ENCODE measurements at places on chromosomes 11 and 22. TPM values are rescaled to one million over a fixed set of nuclear protein-coding genes. Genes with fewer than 3 reads are reported as not detected.

DNA sequence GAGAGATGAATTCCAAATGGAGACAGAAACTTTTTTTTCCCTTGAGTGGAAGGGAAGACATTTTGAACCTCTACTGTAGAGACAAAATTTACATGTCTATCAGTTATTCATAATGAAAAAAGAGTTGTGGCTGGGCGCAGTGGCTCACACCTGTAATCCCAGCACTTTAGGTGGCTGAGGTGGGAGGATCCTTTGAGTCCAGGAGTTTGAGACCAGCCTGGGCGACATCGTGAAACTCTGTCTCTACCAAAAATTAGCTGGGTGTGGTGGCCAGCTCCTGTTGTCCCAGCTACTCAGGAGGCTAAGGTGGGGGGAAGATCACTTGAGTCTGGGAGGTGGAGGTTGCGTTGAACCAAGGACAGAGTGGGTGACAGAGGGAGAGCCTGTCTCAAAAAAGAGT, 4.1 kb downstream of the EED start:
- no peak overlapping the region for H3K4me3 ChIP-seq
- no peaks in the 10 kb centered on the region for H3K27me3 ChIP-seq
- H3K36me3 ChIP-seq = peaks cover 3% of the 10 kb centered on the region
- H3K27ac ChIP-seq = peak overlapping the region; percentile 2

DNA sequence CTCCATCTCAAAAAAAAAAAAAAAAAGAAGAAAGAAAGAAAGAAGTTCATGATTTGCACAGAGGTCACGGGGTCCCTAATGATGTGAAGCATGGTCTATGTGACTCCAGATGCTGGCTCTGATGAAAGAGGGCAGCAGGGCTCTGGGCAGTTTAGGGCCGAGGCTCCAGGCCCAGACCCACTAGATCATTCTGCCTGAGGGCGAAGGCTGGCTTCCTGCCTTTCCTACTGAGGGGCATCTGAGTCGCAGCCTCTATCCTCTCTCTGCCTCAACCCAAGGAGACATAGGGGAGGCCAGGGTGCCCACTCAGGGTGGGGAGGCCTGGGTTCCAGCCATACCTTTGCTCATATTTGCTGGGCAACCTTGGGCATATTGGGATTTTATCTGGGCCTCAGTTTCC, 4.8 kb downstream of the SLC35E4 start:
- DNase-seq = no peak
- no peaks in the 10 kb centered on the region for H3K27me3 ChIP-seq
- no peak overlapping the region for H3K27ac ChIP-seq
- H3K4me3 ChIP-seq = no peak overlapping the region
- no peaks in the 10 kb centered on the region for H3K36me3 ChIP-seq

The FOLR1 gene
- total RNA-seq = not detected

The OR6A2 gene
- not detected for total RNA-seq

The XRRA1 gene
- total RNA-seq = 9.6 TPM

DNA sequence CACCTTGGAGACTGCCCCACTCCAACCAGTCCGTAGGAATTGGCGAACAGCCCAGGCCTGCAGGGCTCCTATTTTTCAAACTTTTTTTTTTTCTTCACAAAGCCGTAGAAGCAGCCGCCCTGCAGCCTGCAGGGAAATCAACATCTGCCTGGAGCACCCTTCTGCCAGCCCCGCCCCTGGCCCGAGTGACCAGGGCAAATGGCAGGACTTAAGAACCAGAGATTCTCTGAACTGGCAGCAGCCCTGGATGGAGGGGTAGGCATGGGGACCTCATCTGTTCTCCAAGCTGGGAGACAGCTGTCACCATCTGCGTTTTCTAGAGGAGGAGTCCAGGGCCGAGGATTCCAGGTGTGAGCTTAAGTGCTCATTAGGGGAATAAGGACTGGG, 5.6 kb downstream of the SCN2B start:
- H3K4me1 ChIP-seq = peaks cover 14% of the 10 kb centered on the region
- H3K36me3 ChIP-seq = no peaks in the 10 kb centered on the region
- no peak for DNase-seq
- no peak overlapping the region for H3K27ac ChIP-seq

DNA sequence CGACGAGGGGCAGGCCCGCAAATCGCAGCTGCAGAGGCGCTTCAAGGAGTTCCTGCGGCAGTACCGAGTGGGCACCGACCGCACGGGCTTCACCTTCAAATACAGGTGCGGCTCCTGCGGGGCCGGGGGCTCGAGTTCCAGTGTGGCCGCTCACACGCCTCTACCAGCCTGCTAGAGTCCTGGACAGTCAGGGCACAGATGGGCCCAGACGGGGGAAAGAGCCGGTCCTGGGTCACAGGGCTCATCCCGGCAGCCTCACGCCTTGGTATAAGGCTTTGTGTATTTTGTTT, 506 bp downstream of the MCM5 start:
- peak overlapping the region; percentile 55 for H3K4me3 ChIP-seq
- peak overlapping the region; percentile 31 for H3K27ac ChIP-seq
- DNase-seq = no peak

The XKR3 gene
- not detected for total RNA-seq

The CDC42EP1 gene
- 46.2 TPM for total RNA-seq

DNA sequence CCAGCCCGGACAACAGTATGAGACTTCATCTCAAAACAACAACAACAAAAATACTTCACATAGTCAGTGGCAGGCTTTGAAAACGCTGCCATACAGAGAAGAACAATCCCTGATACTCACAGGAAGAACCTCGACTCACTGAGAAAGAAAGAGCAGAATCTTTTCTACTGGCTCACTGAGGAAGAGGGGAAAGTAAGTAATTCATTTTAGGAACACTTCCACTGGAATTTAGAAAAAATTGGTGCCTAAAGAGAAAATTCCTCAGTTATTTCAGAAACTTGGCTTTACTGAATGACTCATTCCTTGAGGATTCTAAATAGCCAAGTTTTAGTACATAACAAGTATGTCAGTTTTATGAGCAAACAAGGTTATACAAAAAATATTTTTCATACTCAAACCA, 12.3 kb downstream of the NARS2 start:
- peak overlapping the region; percentile 73 for H3K27ac ChIP-seq
- no peaks in the 10 kb centered on the region for H3K27me3 ChIP-seq
- no peaks in the 10 kb centered on the region for H3K36me3 ChIP-seq
- no peak overlapping the region for H3K4me3 ChIP-seq
- peaks cover 39% of the 10 kb centered on the region for H3K4me1 ChIP-seq

GRCh38 chr22:26271427-26271826, 102.2 kb downstream of the SEZ6L start:
- H3K27me3 ChIP-seq = no peaks in the 10 kb centered on the region
- no peaks in the 10 kb centered on the region for H3K36me3 ChIP-seq
- DNase-seq = no peak
- no peak overlapping the region for H3K27ac ChIP-seq

DNA sequence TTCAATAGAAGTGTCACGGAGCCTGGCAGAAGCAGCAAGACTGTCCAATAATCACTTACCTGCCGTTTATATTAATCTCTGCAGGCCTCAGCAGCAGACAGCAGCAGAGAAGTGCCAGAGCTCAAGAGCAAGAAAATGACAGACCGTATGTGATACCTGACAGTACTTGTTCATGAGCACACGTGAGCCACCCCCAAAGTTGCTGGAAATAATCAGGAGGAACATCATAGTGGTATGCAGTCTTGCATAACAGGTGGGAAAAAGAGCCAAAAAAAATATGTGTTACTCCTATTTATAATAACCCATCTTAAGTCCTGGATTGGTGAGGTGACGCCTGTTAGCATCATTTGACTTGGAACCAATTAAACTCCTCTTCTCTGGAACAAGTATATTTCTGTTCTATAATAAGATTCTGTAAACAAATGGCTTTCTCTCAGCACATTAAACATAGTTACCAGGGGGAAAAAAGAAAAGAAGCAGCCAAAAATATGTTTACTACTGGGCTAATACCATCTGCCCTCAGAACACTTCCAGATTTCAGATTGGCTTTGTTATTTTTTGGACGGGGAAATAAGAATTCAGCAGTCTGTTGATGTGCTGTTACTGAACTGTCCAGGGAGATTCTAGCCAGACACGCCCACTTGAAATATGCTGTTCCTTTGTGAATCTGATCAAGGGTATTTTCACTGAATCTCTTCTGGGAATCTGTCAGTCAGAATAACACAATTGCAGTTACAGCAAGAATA, 7.9 kb upstream of the SLN start:
- peaks cover 7% of the 10 kb centered on the region for H3K4me1 ChIP-seq
- no peaks in the 10 kb centered on the region for H3K27me3 ChIP-seq
- H3K4me3 ChIP-seq = no peak overlapping the region
- H3K36me3 ChIP-seq = no peaks in the 10 kb centered on the region

- DNase-seq = no peak
- H3K27me3 ChIP-seq = no peaks in the 10 kb centered on the region
- H3K36me3 ChIP-seq = no peaks in the 10 kb centered on the region
These were observed 120.2 kb downstream of the NECTIN1 start for GRCh38 chr11:119608781-119609180.

- H3K4me1 ChIP-seq = peaks cover 28% of the 10 kb centered on the region
- peaks cover 40% of the 10 kb centered on the region for H3K36me3 ChIP-seq
- no peaks in the 10 kb centered on the region for H3K27me3 ChIP-seq
- no peak overlapping the region for H3K4me3 ChIP-seq
- H3K27ac ChIP-seq = peak overlapping the region; percentile 5
- no peak for DNase-seq
These were observed 9.4 kb upstream of the NAP1L4 start for GRCh38 chr11:3001496-3001895.

DNA sequence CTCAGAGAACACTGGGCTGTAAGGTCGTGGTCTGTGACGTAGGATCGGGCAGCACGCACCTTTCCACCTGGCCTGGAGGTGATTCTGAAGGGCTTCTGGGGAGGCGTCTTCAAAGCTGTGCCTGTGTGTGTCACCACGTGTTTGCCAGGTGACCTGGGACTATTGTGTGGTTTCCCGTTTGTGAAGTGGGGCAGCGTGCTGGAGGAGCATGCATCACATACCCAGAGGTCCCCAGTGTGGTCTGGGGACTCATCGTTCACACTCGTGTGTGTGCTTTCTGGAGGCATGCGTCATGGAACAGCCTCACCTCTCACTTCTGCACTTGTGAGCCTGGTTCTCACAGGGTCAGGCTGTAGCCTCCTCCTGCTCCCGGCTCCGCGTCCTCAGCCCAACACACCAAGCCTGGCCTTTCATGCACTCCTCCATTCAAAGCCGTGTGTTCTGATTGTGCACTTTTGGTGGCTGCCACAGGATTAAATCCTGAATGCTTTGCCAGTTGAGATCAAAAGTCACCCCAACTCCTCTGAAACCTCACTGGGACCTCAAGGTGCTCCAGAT, 106.3 kb downstream of the KCNQ1OT1 start:
- no peaks in the 10 kb centered on the region for H3K4me1 ChIP-seq
- no peak overlapping the region for H3K27ac ChIP-seq
- no peak overlapping the region for H3K4me3 ChIP-seq
- no peak for DNase-seq
- H3K36me3 ChIP-seq = no peaks in the 10 kb centered on the region

GRCh38 chr11:117580866-117581265, 216.2 kb downstream of the DSCAML1 start:
- no peak overlapping the region for H3K27ac ChIP-seq
- no peaks in the 10 kb centered on the region for H3K27me3 ChIP-seq
- no peaks in the 10 kb centered on the region for H3K36me3 ChIP-seq
- no peak overlapping the region for H3K4me3 ChIP-seq
- no peak for DNase-seq

DNA sequence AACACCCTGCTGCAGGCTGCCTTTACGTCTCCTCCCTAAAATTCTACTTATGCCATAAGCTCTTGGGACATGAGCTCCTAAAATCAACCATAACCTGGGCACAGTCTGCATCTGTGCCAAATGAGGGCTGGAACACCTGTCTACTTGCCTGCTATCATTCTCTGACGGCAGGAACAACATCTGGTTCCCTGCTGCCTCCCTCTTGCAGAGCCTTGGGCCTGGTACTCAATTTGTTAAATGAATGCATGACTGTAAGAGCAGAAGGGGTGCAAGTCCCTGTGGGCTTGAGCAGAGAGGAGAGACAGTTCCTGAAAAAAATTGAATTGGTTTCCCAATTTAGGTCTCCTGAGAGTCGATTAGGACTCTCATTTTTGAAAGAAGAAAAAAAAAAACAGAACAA, 66.7 kb upstream of the CSNK2A3 start:
- no peaks in the 10 kb centered on the region for H3K4me1 ChIP-seq
- H3K4me3 ChIP-seq = no peak overlapping the region
- DNase-seq = no peak
- H3K36me3 ChIP-seq = no peaks in the 10 kb centered on the region

DNA sequence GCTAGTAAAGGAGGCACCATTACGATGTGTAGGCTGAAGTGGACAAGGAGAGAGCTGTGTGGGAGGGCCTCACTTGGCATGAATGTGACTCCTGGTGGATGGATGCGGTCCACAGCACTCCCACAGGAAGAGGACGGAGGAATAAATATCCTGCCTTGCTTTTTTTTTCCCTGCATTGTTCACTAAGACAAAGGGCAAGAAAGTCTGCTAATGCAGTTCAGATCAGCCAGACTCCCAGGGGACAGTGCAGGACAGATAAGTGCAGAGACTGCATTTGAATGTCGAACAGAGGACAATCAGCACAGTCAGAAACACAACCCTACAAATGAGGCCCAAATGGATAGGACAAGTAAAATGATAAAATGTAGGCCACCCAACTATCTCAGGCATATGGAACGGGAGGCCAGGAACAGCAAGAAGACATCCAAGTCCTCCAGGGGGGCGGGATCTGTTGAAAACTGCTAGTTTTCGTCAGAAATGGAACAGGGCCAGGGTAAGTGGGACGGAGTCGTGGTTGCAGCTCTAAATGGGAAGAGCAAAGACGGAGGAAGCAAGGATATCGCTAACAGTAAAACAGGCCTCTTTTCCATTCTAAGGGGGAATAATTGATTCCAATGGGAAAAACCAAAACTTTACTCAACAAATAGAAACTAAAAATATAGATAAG, 25.2 kb upstream of the OR8B8 start:
- no peak for DNase-seq
- H3K4me3 ChIP-seq = no peak overlapping the region
- H3K27ac ChIP-seq = no peak overlapping the region
- no peaks in the 10 kb centered on the region for H3K36me3 ChIP-seq
- H3K4me1 ChIP-seq = no peaks in the 10 kb centered on the region
- no peaks in the 10 kb centered on the region for H3K27me3 ChIP-seq

- H3K4me1 ChIP-seq = no peaks in the 10 kb centered on the region
- DNase-seq = peak; percentile 69
- no peak overlapping the region for H3K27ac ChIP-seq
- H3K4me3 ChIP-seq = no peak overlapping the region
- no peaks in the 10 kb centered on the region for H3K36me3 ChIP-seq
These were observed 433.9 kb downstream of the TBC1D22A start for GRCh38 chr22:47196166-47196849.
